ENCODE measurements at places on chromosomes 2 and 18.

- DNase-seq = no peak
Measured at GRCh38 chr2:105800953-105801635, 56.4 kb downstream of the NCK2 start.

GRCh38 chr2:136175868-136176267 is 57.9 kb upstream of the CXCR4 start:
- no peak for DNase-seq

- no peak for DNase-seq
Measured at GRCh38 chr2:30230497-30231211, 680 bp upstream of the LBH start.

GRCh38 chr2:28168376-28168775 is 224.3 kb upstream of the FOSL2 start:
- no peak for DNase-seq

DNA sequence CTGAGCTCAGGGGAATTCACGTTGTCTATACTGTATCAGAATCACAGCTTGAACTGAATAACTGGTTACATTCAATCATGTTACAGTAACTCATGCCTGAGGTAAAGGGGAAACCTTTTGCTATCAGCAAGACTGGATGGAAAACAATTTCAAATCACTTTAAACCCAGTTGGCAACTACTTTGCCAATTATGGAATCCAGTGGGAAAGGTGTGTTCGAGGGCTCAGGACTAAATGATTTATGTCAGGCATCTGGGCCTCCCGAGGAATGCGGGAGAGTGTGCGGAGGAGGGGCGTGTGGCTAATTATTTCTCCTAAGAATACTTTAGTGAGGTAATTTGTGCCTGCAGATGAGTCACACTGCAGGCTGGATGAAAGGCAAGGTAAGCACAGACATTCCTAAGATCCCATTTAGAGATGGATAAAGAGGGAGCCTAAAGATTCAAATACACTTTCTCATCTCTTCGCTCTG is 100.1 kb downstream of the HRH4 start:
- no peak for DNase-seq

DNA sequence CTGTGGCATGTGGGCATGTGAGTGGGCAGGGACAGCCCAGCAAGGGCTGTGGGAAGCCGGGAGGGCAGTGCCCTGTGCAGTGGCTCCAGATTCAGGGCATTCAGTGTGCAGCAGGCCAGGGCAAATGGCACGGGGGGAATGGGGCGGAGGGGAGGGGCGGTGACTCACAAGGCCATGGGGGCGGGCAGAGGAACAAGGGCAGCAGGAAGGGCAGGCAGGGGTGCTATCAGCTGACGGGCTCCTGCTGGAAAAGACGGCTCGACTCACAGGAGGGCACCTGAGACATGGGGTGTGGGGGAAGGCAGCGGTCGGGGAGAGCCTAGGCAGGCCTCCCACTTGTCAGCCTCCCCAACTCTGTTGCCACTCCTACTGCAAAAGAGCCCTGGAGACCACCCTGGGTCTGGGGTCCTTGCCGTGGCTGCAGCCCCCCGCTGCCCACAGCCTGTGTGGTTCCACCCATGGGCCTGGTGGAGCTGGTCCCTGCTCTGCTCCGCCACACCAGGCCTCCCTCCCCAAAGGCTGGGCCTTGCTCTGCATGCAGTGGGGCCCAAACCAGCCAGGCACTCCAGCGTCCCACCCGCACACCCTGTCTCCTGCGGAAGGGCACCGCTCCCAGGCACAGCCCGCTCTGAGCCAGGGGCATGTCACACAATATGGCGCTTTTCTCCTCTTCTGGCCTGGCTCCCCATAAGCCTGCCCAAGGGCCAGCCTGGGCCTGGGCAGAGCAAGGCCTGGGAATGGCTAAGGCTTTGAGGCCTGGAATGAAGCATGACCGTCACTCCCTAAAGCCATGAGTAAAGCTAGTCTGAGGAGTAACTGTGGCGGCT is 25.9 kb downstream of the HS6ST1 start:
- no peak for DNase-seq

DNA sequence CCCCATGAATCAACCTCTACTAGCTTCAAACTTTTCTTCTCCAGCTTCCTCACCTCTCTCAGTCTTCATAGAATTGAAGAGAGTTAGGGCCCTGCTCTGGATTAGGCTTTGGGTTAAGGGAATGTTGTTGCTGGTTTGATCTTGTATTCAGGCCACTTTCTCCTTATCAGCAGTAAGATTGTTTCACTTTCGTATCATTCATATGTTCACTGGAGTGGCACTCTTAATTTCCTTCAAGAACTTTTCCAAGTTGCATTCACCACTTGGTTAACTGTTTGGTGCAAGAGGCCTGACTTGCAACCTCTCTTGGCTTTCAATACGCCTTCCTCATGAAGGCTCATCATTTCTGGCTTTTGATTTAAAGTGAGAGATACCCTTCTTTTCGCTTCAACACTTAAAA is 22.8 kb downstream of the OXER1 start:
- DNase-seq = no peak

- DNase-seq = no peak
Measured at GRCh38 chr2:197241596-197241995, 69.0 kb downstream of the ANKRD44 start.

GRCh38 chr2:142065700-142066099 is 65.1 kb downstream of the LRP1B start:
- DNase-seq = no peak

DNA sequence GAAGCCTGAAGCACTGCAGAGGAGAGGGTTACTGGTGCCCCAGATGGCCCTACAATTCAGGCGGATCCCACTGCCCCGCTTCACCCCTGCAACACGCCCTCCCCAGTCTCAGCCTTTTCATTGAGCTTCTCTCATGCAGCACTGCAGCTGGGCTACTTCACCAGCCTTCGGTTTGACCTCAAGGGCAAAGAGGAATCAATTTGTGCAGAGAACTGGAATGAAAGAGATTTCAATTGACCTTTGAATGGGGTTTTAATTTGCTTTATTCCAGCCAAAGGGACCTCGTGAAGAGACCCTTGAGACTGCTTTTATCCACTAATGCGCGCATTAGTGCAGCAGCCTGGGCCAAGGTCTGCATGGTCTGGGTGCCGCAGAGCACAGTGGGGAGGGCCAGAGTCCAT is 8.8 kb upstream of the POMC start:
- DNase-seq = no peak
